Stimulated activated CD4-positive, alpha-beta T cell treated with anti-CD3 and anti-CD28 coated beads, Interleukin-1b, Interleukin-23, amount 100 ng/mL, for 4 hours (primary cell): ENCODE measurements at places on chromosomes 5 and 9.
A peak's percentile ranks its signal among the peaks of the same experiment; 100 is the strongest.

DNA sequence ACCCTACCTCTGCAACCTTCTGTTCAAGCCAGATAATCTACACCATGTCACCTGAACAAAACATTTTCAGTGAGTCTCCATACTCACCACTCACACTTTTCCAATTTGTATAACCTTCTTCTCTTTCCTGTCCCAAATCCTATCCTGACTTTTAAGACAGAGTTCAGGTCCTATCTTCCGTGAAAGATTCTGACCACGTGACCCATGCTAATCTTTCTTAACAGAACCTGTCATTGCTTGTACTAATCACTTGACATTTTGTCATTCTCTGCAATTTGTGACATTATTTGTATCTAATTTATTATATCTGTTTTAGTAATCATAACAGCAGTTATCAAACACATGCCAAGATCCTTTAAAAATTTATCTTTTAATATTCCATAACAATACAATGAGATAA lies 132.5 kb upstream of the PRLR start:
- DNase-seq = no peak

DNA sequence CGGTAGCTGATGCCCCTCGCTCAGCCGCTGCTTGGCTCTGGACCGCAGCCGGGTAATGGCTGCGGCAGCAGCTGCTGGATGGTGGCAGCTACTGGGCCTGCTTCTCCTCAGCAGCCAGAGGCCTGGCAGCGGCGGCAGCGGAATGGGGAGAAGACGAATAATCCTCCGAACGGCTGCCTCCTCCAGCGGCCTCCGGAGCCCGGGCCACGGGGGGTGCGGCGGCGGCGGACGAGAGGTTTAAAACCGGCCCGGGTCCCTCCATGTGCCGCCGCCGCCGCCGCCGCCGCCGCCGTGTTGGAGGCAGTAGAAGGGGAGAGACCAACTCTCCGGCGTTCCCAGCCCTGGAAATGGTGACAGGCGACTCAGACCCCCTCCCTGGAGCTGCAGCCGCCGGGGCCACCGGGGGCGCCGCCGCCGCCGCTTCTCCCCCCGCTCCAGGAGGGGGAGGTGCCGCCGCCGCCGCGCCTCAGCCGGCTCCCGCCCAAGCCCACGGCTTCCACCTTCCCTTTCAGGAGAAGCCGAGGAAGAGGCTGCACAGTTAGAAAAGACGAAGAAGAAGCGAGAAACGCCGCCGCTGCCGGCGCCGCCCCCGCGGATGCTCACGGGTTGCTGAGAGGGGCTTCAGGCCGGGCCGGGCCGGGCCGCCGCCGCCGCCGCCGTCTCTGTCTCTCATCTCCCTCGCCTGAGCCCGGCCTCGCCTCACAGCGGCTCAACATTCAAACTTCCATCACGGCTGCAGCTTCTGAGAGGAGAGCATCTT lies 118.4 kb upstream of the PRSS3 start:
- DNase-seq = peak; percentile 18

- no peak for DNase-seq
Measured at GRCh38 chr5:14131855-14132503, 11.2 kb upstream of the TRIO start.

DNA sequence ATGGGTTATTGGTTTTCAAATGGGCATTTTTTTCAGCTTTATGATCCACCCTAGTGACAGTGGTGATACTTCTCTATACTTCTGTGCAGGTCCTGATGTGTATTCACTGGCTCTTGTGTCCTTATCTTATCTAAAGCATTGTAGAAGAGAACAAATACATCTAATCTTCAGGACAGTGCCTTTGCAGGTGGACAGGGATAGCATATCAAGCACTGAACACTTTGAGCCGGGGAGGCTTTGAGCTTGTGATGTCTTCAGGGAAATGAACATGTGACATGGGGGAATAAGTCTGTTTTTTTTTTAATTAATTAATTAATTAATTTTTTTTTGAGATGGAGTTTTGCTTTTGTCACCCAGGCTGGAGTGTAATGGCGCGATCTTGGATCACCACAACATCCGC lies 115.5 kb upstream of the KLF4 start:
- DNase-seq = no peak

- no peak for DNase-seq
Measured at GRCh38 chr5:180690562-180690961, 41.2 kb upstream of the FLT4 start.

GRCh38 chr9:122332083-122332482 lies 38.7 kb upstream of the PTGS1 start:
- DNase-seq = no peak

DNA sequence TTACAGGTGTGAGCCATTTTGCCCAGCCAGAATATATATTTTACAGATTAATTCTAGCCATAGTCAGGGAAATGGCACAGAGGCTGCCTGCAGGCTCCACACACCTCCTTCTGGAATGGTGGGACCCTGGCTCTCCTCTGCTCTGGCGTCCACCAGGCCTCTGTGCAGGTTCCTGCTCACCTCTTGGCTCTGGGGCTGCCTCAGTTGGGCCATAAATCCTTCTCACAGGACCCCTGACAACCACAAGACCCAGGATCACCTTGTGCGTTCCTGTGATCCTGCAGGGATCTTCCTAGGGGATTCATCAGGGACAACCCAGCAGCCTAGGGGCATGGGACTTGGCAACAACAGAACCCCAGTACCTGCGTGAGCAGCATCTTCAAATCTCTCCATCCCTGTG lies 93.0 kb upstream of the FSTL4 start:
- DNase-seq = no peak

DNA sequence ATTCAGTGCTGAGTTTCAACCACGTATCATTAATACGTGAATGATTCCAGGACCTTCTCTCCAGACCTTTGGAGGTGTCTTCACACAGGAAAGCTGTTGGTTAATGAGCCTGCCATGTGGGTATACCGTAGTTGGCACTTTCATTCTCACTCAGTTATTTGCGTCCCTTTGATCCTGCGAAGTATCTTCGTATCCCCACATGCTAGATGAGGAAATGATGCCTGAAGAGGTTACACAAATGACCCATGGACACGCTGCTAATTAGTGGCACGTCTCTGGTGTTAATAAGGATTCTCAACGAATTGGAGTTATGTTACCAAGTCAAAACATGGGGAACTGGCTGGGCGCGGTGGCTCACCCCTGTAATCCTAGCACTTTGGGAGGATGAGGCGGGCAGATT lies 65.7 kb upstream of the GNE start:
- DNase-seq = no peak

GRCh38 chr5:143155455-143155854 lies 248.0 kb downstream of the NR3C1 start:
- DNase-seq = no peak

DNA sequence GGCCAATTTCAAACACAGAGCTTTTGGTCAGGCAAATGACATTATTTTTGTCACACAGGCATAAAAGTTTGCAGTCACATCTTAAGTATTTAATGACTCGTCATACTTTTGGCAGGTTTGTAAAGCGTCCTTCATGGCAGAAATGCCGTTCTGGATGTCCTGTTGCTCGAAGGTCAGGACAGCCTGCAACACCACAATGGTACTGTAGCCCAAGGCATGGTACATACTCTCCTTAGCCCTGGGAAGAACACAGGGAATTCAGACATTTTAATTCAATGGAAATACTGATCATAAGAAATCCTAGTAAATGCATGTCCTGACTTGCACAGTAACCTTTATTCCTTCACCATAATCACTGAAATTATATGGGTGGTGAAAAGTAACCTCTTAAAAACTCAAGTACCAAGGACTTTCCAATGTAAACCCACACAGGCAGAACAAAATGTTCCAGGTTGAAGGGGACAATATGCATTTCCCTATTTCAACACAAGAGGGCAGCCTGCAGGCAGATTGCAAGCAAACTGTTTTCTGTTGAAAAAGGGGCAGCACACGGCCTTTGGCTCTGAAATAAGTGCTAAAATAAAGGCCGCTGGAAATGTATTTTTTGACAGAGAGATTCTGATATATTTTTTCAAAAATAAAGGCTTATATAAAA lies 95.7 kb downstream of the TTC39B start:
- DNase-seq = peak; percentile 7

- DNase-seq = no peak
Measured at GRCh38 chr9:33136721-33137670, 30.1 kb downstream of the B4GALT1 start.

DNA sequence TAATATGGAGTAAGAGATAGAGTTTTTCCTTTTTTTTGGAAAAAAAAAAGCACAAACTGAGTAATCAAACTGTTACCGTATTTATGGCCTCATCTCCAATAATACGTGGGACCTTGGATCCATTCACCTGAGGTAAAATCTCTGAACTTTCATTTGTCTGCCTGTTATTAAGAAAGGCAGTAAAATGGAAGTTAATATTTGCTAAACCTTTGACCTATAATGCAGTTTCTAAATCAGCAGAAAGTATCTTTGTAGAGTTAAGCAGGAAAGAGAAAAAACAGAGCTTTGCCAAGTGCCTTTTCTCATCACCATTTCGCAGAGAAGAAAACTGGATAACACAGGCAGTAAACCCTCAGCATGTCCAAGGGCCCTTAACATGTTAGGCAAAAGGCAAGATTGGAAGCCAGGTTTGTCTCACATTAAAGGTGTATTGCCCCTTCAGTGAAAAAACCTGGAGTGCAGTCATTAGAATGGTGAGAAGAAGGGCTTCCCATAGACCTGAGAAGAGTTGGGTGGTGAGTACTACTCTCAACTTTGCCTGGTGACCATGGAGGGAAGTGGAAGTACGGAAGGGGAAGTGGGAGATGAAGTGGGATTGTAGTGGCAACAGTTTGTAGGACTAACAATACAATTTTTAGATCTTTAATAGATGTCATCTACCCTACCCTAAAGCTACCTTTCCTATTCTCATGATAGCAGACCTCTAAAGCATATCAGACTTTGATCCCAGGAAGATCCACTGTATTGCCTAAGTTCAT lies 65.4 kb upstream of the GRAMD2B start:
- no peak for DNase-seq

DNA sequence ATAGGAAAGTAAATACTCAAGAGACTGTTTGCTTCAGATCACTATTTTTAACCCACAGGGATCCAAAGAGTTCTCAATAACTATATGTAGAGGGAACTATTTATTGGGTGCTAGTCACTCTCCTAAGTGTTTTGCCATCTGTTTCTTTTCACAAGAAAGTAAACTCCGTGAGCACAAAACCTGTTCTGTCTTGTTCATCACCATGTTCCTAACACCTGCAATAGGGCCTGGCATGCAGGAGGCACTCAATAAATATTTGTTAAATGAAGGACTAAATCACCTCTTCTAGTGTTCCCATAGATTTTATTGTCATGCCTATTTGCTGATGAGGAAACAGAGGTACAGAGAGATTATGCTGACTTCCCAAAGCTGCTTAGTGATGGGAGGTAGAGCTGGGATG lies 118.2 kb downstream of the VCAN start:
- no peak for DNase-seq

GRCh38 chr5:142612494-142613270 lies 73.2 kb downstream of the FGF1 start:
- no peak for DNase-seq

DNA sequence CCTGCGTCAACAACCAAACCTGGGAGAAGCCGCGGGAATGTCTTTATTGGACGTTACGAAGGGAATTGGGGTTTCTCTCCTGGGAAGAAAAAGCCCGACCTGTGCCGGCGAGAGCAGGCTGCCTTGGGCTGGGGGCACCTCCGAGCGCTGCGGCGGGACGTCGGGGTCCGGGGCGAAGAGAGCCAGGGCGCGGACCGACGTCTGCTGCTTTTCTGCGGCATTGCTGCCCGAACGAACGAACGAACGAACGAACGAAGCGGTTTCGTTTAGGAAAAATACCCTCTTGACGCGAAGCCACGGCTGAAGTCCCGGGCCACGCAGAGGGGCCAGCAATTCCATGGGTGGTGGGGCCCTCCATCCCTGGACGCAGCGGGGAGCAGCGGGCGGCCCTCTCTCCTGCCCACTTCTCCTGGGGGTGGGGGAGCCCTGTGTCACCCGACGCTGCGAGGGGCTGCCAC lies 4.8 kb upstream of the PITX1 start:
- DNase-seq = no peak

DNA sequence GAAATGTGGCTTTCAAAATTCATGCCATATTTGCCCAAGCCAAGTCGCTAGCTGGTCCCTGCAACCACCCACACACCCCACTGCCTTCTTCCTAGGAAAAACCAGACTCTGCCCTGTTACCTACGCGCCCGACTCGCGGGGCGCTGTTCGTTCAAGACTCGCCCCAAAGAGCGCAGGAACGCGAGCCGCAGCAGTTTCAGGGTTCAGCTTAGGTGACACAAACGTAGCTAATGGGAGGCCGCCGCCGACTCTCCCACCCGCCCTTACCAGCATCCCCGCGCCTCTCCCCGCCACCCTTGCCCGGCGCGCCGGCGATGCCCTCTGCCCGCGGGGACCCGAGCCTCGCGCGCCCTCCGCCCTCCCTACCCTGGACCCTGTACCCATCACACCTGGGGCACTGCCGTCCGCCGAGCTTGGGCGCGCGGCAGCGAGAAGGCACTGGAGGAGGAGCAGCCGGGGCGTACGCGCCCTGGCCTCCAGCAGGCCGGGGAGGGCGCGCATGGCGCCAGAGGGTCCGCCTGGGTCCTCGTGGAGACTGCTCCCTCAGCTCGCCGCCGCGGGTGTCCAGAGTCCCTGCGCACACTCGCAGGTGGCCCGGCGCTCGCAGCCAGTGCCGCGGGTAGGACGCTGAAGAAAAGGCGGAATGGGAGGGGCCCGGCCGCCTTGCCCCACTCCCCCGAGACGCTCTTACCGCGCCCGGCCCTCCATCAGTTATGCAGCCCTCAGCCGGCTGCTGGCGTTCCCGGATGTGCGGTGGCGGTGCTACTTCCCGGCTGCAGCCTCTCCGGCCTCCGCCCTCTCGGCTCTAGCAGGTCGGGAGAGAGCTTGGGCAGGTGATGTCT lies at the start of gene EMB:
TSS of gene EMB (minus strand) at position 638 of the 842 bp plus-strand sequence. CDS start at position 501, 137 bp downstream.
- peak; percentile 62 for DNase-seq

- DNase-seq = no peak
Measured at GRCh38 chr9:68749135-68749534, 44.1 kb downstream of the PIP5K1B start.

- no peak for DNase-seq
Measured at GRCh38 chr5:111198281-111198966, 25.8 kb upstream of the CAMK4 start.

DNA sequence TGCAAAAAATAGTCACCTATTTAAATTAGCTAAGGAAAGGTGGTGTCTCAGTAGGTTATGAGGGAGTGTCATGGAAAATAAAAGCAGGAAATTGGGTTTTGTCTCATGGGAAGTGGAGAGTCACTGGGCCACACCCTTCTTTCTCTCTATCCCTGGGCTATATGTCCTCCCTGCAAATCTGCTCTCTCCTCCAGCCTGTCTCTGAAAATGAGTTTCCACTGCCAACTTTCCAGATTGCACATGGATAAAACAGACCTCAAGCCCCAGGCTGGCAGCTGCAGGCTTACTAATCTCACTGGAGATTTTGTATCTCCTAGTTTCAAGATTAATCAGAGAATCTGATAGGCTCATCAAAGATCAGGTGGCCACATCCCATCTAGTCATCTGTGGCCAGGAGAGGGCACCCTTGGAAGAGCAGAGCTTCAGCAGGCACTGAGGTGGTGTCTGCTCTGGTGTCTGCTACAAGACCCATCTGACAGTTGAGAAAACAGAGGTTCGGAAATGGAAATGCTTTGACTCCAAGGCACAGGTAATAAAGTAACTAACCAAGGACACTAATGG lies 178.9 kb downstream of the MSX2 start:
- DNase-seq = no peak

- DNase-seq = no peak
Measured at GRCh38 chr9:137035937-137036336, 4.0 kb upstream of the FUT7 start.

GRCh38 chr5:131749723-131750470 lies 46.9 kb downstream of the FNIP1 start:
- no peak for DNase-seq

- DNase-seq = no peak
Measured at GRCh38 chr9:16267281-16268066, 603.0 kb downstream of the BNC2 start.
